ENCODE measurements at places on chromosomes 16 and 17. TPM values are rescaled to one million over a fixed set of nuclear protein-coding genes. Genes with fewer than 3 reads are reported as not detected.
A peak's percentile ranks its signal among the peaks of the same experiment; 100 is the strongest.

GRCh38 chr17:46776298-46777005 lies 42.0 kb downstream of the WNT3 start:
- no peak for DNase-seq

GRCh38 chr17:80268427-80268826 lies 7.8 kb downstream of the RNF213 start:
- no peak for DNase-seq

Gene DNAH17
- not detected for total RNA-seq

DNA sequence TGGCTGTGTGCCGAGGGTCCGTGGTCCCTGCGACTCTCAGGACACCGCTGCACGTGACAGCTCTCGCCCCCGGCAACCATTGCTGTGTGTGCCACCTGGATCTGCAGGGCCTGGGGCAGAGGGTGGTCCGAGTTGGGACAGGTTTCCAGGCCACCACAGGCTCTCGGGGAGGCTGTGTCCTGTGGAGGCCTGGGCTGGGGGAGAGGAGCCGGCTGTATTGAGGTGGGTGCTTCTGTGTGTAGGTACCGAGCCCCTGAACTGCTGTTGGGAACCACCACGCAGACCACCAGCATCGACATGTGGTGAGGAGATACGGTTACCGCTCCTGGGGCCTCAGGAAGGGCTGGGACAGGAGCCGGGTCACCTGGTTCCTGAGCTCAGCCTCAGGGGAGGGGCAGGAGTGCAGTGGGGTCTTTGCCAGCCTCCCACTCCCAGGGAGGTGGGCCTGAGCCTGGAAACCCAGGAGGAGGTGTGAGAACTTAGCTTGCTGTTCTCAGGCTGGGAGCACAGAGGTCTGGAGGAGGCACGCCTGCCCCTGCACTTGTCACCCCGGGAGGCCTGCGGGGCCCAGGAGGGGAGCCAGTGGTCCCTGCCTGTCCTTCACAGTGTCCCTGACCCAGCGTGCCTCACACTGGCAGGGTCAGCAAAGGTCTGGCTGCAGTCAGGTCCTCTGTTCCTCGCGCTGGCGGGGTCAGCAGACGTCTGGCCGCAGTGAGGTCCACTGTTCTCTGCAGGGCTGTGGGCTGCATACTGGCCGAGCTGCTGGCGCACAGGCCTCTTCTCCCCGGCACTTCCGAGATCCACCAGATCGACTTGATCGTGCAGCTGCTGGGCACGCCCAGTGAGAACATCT lies 7.3 kb downstream of the SPATA2L start:
- DNase-seq: no peak

Gene MPRIP
- 350 TPM for total RNA-seq

DNA sequence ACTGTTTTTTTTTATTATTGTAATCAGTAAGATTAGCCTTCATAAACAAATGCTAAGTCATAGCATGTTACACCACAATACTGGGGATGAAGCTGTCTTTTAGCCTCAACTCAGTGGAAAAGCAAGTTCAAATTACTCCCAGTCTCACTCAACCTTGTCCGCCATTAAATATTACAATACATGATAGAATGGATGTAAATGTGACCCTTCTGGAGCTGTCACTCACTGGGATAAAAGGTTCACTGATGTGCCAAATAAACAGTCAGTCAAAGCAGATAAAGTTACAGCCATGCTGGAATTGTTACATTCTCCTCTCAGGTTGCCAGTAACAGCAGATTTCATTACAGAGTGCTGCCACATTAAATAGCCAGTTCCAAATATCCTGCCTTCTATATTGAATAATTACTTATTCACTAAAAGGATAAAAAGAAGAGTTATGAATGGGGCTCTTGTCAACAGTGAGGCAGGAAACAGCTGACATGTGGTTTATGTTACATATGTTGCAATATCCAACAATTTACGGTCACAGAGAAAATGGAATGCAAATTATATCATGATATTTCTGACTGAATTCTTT lies 53.4 kb downstream of the BRIP1 start:
- DNase-seq: no peak

DNA sequence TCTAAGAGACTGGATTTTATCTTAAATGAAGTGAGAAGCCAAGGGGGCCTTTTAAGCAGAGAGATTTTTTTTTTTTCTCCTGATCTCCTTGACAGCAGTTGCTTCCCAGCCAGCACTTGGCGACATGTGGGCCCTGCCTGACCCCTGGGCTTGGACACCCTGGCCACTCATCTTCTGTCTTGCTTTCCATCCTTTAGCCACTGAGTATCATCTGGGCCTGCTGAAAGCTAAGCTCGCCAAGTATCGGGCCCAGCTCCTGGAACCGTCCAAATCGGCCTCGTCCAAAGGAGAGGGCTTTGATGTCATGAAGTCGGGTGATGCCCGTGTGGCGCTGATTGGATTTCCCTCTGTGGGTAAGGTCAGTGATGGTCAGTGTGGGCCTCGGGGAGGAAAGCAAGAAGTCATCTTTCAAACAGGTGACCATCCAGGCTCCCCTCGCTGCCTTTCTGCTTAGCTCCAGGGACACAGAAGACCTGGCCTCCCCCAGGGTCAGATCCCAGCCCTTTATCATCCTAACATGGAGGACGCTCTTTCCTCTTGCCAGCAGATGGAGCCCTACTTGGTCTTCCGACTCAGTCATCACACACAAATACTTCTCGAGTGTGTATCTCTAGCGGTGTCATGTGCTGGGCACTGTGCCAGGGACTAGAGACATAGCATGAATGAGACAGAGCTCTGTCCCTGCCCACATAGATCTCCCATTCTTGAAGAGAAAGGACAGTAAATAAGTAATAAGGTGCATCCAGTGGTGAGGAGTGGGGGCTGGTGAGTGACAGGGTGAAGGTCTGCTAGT lies 6.1 kb downstream of the DRG2 start:
- peak; percentile 74 for DNase-seq

GRCh38 chr16:86618431-86619238 lies 40.3 kb downstream of the FOXL1 start:
- no peak for DNase-seq

Measured in left ventricle myocardium inferior (tissue), 1 donor.